ENCODE measurements at places on chromosomes 11 and 22. TPM values are rescaled to one million over a fixed set of nuclear protein-coding genes. Genes with fewer than 3 reads are reported as not detected.

SYCE3 gene
- polyA plus RNA-seq = 183 TPM

UBQLNL gene
- polyA plus RNA-seq = 42.8 TPM

CRYBB3 gene
- polyA plus RNA-seq = 0.67 TPM

NCF4 gene
- polyA plus RNA-seq = 7.1 TPM

BEST1 gene
- polyA plus RNA-seq = 9.2 TPM

CLDN25 gene
- not detected for polyA plus RNA-seq

DDIAS gene
- 14.6 TPM for polyA plus RNA-seq

ZNHIT2 gene
- 47.3 TPM for polyA plus RNA-seq

MIAT gene
- 1.7 TPM for polyA plus RNA-seq

CCDC86 gene
- 134 TPM for polyA plus RNA-seq

BARX2 gene
- 5.0 TPM for polyA plus RNA-seq

OR10A5 gene
- not detected for polyA plus RNA-seq

MB gene
- polyA plus RNA-seq = 62.6 TPM

MS4A3 gene
- polyA plus RNA-seq = 0.63 TPM

OR51F2 gene
- not detected for polyA plus RNA-seq

MS4A4E gene
- polyA plus RNA-seq = 1.3 TPM

ST14 gene
- polyA plus RNA-seq = 5.8 TPM

UBE2L3 gene
- polyA plus RNA-seq = 63.3 TPM

SLC22A6 gene
- polyA plus RNA-seq = not detected

DSCAML1 gene
- polyA plus RNA-seq = 1.6 TPM

SERHL2 gene
- 11.3 TPM for polyA plus RNA-seq

RPS25 gene
- polyA plus RNA-seq = 642 TPM

MTA2 gene
- 87.6 TPM for polyA plus RNA-seq

OR10A2 gene
- polyA plus RNA-seq = not detected

HEPHL1 gene
- polyA plus RNA-seq = 0.54 TPM

DDI1 gene
- polyA plus RNA-seq = 49.4 TPM

KRTAP5-9 gene
- polyA plus RNA-seq = 1.5 TPM

ZBTB16 gene
- 11.4 TPM for polyA plus RNA-seq

SLC22A12 gene
- polyA plus RNA-seq = not detected

GLYAT gene
- polyA plus RNA-seq = 1.9 TPM

OR2D3 gene
- polyA plus RNA-seq = not detected

ARHGAP32 gene
- 33.0 TPM for polyA plus RNA-seq

EI24 gene
- polyA plus RNA-seq = 91.2 TPM

GAL3ST1 gene
- 4.2 TPM for polyA plus RNA-seq

NOX4 gene
- polyA plus RNA-seq = 0.63 TPM

PVALB gene
- 2.3 TPM for polyA plus RNA-seq

MMP11 gene
- 13.6 TPM for polyA plus RNA-seq

LUZP2 gene
- 0.98 TPM for polyA plus RNA-seq

KRTAP5-10 gene
- polyA plus RNA-seq = 0.28 TPM

IGLL1 gene
- 36.9 TPM for polyA plus RNA-seq

INPP5J gene
- 5.2 TPM for polyA plus RNA-seq

TMPRSS5 gene
- polyA plus RNA-seq = 1.4 TPM

MYOD1 gene
- 0.69 TPM for polyA plus RNA-seq

VPREB3 gene
- 1.2 TPM for polyA plus RNA-seq

PRG3 gene
- not detected for polyA plus RNA-seq

SPDYC gene
- 0.80 TPM for polyA plus RNA-seq

SLC15A3 gene
- polyA plus RNA-seq = 24.4 TPM

Measured in testis (tissue), 5 donors.